ENCODE measurements at places on chromosomes 6 and 20.

DNA sequence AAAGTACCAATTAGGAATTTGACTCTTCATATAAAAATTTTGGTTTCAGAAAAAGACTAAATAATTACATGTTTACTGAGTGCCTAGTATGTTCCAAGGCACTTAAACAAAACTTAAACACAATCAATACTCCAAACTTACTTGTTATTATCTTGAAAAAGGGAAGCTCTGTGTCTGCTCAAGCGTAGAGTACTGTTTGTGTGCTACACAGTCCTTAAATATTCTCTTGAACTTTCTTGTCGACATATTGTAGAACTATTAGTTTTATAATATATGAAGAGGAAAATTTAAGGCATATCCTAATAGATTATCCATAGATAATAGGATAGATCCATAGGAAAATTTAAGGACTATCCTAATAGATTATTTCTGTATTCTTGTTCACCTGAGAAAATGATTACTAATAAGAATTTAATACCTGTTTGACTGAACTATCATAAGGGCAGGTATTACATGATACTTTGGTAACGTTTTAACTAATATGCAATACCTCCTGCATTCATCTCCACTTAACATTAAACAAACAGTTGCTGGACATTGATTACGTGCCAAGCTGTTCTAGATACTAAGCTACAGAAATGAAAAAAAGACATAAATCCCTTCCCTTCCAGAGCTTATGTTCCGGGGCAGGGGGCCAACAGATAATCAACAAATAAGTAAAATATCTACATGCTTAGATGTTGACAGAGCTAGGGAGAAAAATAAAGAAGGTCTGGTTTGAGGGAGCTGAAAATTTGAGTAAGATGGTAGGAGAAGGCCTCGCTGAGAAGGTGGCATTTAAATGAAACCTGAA lies 115.2 kb upstream of the BCLAF1 start:
- DNase-seq, result no peak

DNA sequence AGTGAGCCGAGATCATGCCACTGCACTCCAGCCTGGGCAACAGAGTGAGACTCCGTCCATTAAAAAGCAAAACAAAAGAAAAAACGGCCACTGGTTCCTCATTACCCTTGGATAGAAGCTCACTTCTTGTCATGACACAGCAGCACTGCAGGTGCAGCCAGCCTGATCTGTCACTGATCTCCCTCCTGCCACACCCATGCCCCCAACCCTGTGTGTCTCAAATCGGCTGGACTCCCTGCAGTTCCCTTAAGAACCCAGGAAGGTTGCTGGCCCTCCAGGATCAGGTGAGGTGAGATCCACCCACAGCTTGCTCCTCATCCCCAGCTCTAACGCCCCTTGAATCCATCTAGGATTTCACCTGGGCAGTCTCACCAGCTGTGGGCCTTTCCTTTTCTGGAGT lies 26.3 kb upstream of the NNAT start:
- DNase-seq, result no peak

DNA sequence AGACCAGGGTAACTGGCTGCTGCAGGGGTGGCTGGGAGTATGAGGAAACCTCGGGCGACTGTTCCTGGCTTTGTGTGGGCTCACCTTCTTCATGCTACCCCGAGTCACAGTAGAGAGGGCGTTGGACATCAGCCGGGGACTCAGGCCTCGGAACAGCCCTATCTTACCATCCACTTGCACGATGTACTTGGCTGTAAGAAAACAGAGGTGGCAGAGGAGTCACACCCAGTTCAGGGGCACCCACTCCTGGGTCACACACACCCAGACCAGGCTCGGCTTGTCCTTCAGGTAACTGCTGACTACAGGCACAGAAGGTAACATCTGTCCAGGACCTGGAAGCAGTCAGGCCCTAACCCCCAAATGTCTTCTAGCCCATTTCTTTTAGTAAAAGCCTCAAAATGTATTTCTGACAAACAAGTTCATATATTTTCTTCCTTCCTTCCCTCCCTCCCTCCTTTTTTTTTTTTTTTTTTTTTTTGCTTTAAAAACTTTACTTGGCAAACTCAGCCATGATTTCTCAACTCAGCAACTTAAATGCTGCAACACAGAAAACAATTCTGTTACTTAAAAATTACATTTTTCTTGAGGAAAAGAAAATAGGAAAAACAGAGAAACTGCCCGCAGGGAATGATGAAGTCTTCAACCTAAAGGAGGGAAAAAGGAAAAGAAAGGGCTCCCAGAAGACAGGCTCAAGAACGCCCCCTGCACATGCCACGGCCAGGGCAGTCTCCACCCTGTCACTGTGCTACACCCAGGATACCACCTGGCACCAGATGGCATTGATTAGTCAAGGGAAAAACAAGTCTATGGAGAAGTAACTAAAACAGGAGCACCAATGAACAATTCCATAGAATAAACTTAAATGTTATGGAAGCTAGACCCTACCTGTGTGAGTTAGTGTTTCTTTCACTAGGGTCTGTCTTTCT lies 7.3 kb downstream of the MTCH1 start:
- DNase-seq, result no peak

GRCh38 chr20:45394221-45395113 lies 13.6 kb upstream of the DBNDD2 start:
- DNase-seq, result no peak

DNA sequence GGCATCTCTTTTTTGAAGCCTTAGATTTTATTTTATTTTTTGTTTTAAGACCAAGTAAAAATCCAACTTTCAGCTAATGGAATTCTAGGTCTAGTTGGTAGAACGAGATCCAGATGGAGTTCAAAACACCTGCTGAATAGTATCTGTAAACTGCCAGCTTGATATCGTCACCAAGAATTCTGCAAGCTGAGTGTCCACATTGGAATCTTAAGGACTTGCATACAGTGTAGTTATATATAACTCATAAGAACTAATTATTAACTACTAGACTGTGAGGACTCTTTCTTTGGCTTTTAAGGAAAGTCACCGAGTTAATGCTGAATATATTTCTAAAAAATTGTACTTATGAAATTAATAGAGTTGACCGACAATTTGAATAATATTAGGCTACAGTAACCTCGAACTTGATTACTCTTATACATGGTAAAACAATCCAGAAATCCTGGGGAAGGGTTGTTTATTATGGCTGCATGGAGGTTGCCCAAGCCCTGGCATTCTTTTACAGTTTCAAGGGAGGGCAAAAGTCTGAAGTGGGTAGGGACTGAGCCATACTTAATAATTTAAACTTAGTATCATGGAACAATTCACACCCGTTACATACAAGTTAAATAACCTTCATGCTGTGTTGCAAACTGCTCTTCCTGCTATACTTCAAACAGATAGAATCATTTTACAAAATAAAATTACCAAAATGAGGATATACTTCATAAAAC lies 553.9 kb downstream of the PTPRT start:
- no peak for DNase-seq

DNA sequence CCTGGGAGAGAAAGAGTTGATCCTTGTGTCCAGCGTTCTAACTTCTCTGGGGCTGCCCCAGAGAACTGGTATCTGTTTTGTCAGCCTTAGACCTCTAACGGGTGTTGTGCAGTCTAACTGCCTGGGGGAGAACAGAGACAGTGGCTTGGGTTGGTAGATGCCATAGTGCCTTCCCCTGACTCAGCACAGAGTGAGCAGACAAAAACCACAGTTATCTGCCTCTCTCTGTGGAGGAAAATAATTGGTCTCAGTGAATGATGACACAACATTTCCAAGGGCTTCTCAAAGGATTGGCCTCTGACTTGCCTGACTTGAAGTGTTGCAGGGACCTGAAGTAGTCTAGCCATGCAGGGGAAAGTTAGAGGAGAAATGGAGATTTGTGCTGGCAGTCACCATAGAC lies 226.2 kb upstream of the MAN1A1 start:
- no peak for DNase-seq

DNA sequence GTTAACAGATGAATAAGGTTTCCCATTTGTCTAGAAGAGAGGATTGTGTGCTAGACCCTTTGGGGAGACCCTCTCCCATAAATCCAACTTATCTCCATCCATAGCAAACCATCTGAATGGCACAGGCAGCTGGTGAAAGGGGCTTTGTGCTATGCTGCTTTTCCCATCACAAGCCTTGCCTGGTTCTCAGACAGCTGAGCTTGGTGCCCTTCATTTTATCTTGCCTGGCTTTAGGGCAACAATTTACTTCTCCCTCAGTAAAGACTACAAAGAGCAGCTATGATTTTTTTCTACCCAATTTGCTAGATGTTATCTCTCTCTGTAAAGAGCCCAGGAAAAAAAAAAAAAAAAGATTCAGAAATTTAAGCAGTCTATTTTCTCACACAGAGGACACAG lies 117.0 kb upstream of the COL21A1 start:
- DNase-seq, result no peak

DNA sequence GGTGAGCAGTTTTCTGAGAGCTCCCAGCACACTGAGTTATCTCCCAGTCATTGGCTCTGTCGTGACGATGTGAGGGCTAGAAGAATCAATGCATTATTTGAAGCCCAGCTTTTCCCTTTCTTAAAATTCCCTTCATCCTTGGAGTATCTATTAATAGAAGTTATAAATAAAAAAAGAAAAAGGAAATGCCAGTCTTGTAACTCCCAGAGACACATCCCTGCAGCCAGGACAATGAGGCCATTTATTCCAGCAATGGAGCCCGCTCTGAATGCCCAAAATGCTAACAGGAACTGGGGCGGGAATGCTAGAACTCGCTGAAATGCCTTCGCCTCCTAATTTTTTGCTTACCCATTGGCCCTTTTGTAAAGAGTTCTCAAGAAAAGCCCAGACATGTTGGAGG lies 305.8 kb downstream of the TFAP2C start:
- no peak for DNase-seq

GRCh38 chr6:33975661-33976436 lies 170.0 kb downstream of the GRM4 start:
- no peak for DNase-seq

DNA sequence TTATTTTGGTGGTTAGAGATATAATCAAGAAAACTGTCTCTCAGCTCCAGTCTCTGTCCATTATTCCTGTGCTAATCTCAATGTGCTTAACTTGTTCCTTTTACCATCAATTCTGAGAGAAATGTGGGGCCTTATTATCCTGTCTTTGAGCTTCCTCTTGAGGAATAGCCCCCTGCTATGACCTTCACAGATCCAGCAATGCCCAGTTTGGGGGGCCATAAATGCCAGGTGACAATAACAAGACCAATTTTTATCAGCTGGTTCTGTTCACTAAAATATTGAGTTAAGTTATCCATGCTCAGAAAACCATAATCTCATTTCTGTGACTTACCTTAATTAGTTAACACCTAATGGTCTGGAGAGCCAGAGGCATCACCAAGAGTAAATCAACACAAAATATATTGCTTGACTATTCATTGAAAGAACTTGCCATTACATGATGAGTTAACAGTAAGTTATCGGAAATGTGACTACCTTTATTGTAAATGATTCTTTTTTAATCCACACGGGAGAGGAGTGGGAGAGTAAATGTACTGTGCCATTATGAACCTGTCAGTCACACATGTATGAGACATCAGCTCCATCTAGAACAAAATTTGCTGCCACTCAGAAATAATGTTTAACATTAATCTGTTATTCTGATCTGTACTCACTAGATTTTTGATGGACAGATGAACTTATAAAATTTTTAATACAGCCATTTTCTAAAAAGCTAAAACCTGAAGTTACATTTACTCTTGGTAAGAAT lies 149.7 kb downstream of the ID4 start:
- no peak for DNase-seq

GRCh38 chr6:38495518-38495917 lies 144.2 kb downstream of the BTBD9 start:
- no peak for DNase-seq

- no peak for DNase-seq
Observed at GRCh38 chr6:20024316-20024673, 187.1 kb downstream of the ID4 start.

GRCh38 chr6:47413752-47414422 lies 63.7 kb upstream of the CD2AP start:
- DNase-seq, result no peak

DNA sequence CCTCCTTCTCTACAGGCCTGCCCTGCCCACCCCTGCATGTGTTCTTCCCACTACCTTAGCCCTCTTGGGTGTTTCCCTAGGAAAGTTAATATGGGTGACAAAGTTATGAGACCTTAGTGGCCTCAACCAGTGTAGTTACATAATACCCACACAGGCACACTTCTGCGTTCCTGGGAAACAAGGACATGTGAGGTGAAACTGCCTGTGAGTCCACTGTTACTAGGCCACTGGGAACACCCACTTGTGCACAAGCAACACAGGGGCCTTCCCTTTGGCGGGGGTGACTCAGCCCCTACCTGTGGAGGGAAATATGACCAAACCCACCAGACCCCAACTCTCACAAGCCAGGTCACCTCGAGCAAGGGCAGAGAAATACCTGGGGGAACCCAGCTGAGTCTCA lies 12.8 kb downstream of the PI16 start:
- DNase-seq, result no peak

- DNase-seq, result no peak
Observed at GRCh38 chr6:50925548-50925947, 106.9 kb downstream of the TFAP2B start.

- DNase-seq, result no peak
Observed at GRCh38 chr6:13427316-13427715, 60.1 kb downstream of the GFOD1 start.

- DNase-seq, result no peak
Observed at GRCh38 chr20:62879275-62880146, 17.9 kb upstream of the TCFL5 start.

- peak; percentile 57 for DNase-seq
Observed at GRCh38 chr6:148179786-148180185, 162.9 kb upstream of the SASH1 start.

- DNase-seq, result no peak
Observed at GRCh38 chr20:4064144-4064909, 49.0 kb upstream of the RNF24 start.

DNA sequence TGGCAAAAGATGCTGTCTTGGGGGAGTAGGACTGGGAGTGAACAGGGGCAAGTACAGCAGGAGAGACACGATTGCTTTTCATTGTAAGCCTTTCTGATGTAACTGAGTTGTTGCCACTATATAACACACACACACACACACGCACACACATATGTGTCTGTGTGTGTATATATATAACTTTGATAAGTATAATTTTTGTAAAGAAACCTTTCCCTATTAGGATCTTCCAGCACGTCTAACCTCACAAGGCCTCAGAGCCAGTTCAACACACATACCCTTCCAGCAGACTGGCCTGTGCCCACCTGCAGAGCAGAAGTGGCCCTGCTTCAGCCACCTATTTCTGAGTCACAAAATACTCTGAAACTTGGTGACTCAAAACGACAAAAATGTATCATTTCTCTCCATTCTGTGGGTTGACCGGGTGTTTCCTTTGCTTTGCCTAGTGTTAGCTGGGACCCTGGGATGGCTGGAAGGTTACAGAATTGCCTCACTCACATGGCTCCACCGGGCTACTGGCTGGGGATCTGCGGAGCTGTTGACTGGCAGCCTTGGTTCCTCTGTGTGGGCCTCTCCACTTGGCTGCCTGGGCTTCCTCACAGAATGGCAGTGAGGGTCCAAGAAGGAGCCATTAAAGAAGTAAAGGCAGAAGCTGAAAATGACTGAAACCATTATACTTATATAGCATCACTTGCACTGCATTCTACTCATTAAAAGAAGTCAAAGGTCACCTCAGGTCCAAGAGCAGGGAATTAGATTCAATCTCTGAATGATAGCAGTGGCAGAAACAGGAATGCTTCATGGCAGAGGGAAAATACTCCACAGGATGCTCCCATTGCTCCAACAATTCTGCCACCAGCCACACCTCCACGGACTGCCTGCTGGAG lies 126.4 kb downstream of the BANF2 start:
- DNase-seq, result no peak

GRCh38 chr6:135018941-135019340 lies 35.7 kb downstream of the HBS1L start:
- no peak for DNase-seq
